ENCODE measurements at places on chromosomes 4 and X.
A peak's percentile ranks its signal among the peaks of the same experiment; 100 is the strongest.

DNA sequence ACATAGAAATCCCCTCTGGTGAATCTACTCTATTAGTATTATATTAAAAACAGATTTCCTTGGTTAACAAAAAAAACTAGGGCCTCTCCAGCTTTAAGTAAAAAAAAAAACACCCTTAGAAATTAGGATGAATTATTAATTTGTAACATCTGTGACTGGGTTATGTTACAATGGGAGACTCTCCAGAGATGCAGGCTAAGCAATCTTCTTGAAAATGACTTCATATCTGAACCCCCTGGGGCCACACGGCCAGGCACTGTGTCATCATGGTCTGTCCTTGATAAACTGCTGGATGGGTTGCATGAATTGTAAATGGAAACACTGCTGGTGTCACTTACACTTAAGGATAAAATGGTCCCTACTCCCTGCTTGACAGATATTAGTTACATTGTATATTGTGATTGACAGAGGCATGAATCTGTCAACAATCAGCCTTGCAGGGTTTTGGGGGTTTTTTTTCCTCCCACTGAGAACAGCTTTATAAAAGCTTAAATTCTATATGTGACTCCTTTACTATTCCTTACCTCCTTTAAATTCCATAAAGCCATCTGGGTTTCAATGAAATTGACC, 49.1 kb downstream of the PRKG2 start:
- peak; percentile 75 for DNase-seq

DNA sequence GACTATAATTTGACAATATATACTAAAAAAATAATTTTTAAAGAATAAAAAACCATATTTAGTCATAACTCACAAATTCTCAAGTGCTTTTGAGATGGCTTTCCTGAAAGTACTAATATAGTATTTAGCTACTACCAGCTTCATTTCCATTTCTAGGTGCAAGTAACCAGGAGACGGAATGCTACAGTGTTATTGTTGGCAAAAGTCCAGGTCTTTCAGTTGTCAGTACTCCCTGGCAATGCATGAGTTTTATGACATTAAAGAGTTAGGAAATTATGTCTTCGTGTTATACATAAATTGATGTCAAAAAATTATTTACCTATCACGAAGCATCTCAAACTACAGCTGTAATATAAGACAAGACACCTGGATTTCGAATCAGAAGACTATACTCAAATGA, 45.0 kb downstream of the TMEM47 start:
- DNase-seq: no peak

GRCh38 chr4:184320631-184321030, 103.0 kb upstream of the ENPP6 start:
- DNase-seq: no peak

- DNase-seq: peak; percentile 1
These were observed 1762.6 kb downstream of the RPA4 start for GRCh38 chrX:98646351-98646750.

- DNase-seq: no peak
These were observed 23.9 kb downstream of the ARHGAP36 start for GRCh38 chrX:131081772-131082740.

DNA sequence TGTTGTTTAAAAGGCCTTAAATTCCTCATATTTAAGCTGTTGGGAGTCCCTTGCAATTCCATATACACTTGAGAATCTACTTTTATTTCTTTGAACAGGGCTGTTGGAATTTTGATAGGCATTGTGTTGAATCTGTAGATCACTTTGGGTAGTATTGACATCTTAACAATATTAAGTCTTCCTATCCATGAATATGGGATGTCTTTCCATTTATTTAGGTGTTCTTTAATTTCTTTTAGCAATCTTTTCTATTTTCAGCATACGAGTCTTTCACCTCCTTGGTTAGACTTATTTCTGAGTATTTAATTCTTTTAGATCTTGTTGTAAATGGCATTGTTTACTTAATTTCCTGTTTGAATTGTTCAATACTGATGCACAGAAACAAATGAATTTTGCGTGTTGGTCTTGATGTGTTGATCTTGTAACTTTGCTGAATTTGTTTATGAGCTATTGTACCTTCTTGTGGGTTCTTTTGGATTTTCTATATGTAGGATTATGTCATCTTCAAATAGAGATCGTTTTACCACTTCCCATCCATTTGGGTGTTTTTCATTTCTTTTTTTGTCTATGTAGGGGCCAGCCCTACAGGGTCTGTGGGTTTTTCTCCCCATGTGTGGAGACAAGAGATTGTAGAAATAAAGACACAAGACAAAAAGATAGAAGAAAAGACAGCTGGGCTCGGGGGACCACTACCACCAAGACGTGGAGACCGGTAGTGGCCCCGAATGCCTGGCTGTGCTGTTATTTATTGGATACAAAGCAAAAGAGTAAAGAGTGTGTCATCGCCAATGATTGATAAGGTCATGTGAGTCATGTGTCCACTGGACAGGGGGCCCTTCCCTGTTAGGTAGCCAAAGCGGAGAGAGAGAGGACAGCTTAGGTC, 18.2 kb upstream of the CTBP1 start:
- DNase-seq: no peak

DNA sequence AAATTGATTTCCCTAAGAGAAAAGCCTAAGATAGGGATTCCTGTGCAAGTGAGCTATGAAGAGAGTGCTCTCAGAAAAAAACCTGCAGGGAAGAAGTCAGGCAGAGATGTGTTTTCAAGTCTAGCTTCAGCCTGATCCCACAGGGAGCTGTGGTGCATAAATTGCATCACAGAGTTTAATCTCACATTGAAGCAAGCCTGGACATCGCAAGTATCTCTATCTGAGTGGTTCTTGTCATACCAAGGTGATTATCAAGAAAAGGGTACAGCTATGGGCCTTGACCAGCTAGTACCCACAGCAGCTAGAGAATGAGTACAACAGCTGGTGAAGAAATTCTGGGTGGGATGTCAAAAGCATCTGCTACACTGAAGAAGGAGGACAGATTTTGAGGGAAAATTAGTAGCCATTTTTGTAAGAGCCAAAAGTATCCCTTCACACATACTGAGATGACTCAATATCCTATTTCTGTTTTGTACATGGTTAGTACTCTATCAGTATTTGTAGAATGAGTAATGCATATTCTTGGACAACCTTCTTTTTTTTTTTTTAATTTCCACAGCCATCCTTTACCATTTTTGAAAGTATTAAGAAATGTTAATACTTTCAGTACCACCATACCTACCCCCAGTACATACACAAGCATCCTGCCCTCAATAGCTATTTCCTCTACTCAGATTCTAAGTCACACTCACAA, 708.9 kb downstream of the IL1RAPL1 start:
- DNase-seq: no peak

Measured in NCI-H1694 (cell line).